HCT116 (cell line): ENCODE measurements at places on chromosomes 2 and 18. TPM values are rescaled to one million over a fixed set of nuclear protein-coding genes. Genes with fewer than 3 reads are reported as not detected.

The RFX8 gene
- total RNA-seq = not detected

The RPRM gene
- total RNA-seq = not detected

The ATP6V1B1 gene
- total RNA-seq = 0.74 TPM

The REG1A gene
- total RNA-seq = 5.2 TPM

The EPG5 gene
- 12.9 TPM for total RNA-seq

The TGFA gene
- 50.1 TPM for total RNA-seq
